Activated CD4-positive, alpha-beta memory T cell treated with anti-CD3 and anti-CD28 coated beads, Interleukin-2, amount 10 ng/mL, durations not matched to agents 7 days and 5 days (primary cell): ENCODE measurements at places on chromosomes 1 and 21. TPM values are rescaled to one million over a fixed set of nuclear protein-coding genes. Genes with fewer than 3 reads are reported as not detected.

DNA sequence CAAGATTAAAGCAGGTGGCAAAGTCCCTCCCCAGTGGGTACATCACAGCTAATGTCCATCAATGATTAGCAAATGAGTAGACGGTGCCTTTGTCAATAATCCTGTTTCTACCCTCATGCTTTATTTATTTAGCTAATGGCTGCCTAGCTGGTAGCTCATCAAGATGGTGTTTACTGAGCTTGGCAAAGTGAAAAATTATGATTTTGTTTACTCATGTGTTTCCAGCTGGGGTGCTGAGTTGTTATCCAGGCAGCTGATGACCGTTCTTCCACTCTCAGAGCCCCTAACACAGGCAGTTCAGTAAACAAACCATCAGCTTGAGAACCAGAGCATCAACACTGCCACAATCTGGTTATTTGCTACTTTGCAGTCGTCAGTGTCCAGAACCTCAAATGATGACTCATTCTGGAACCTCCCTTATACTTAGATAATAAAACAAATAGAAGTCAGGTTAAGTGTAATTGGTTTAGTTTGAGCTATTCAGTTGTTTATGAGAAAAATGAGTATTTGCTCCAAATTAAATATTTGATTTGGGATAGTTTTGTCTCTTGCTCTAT, 163.9 kb downstream of the ST6GALNAC5 start:
- no peak for DNase-seq

The FCGR1A gene
- 0.58 TPM for total RNA-seq

- DNase-seq = peak; percentile 54
Measured at GRCh38 chr1:38028105-38028591, 15.6 kb downstream of the UTP11 start.

- no peak for DNase-seq
Measured at GRCh38 chr1:40372658-40373322, 737 bp upstream of the SMAP2 start.

DNA sequence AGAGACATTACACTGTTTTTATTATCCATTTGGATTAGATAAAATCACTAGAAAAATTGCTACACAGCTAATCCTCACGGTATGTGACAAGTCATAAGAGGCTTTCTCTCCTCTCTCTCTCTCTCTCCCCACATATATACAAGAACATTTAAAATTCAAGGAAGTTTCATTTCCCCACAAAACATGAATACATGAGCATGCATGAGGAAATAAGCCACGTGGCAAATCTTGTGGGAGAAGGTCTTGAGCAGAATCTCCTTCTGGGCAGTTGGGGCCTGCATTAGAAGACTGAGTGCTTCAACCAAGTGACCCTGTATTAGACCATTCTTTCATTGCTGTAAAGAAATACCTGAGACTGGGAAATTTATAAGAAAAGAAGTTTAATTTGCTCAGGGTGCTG, 1313.1 kb downstream of the MRPL39 start:
- no peak for DNase-seq

DNA sequence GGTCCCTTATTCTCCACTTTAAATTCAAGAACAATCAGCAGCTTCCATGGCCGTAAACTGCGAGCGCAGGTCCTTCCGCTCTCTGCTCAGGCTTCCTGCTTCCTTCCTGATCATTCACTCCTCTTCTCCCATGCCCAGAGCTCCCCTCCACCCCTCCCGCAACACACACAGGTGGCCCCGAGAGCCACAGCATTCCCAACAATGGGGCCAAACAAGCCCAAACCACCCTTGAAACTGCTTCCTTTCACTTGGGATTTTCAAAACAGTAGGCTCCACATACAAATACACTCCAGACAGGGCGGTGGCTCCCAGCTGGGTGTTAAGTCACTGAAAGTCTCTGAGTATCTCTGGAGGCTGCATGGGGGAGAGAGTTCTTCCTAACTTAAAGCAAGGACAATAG, 11.4 kb downstream of the FAM89A start:
- DNase-seq = no peak

- no peak for DNase-seq
Measured at GRCh38 chr21:35521293-35521692, 472.2 kb upstream of the RUNX1 start.

The TNFRSF4 gene
- total RNA-seq = 243 TPM

The TSPAN2 gene
- total RNA-seq = 2.4 TPM

- DNase-seq = no peak
Measured at GRCh38 chr1:201781437-201781836, 47.5 kb upstream of the IPO9 start.

The RIPPLY3 gene
- not detected for total RNA-seq

The RNF220 gene
- total RNA-seq = 70.7 TPM
